ENCODE measurements at places on chromosomes 16 and 17.

- DNase-seq, result no peak
Observed at GRCh38 chr16:54879681-54880080, 51.0 kb upstream of the IRX5 start.

DNA sequence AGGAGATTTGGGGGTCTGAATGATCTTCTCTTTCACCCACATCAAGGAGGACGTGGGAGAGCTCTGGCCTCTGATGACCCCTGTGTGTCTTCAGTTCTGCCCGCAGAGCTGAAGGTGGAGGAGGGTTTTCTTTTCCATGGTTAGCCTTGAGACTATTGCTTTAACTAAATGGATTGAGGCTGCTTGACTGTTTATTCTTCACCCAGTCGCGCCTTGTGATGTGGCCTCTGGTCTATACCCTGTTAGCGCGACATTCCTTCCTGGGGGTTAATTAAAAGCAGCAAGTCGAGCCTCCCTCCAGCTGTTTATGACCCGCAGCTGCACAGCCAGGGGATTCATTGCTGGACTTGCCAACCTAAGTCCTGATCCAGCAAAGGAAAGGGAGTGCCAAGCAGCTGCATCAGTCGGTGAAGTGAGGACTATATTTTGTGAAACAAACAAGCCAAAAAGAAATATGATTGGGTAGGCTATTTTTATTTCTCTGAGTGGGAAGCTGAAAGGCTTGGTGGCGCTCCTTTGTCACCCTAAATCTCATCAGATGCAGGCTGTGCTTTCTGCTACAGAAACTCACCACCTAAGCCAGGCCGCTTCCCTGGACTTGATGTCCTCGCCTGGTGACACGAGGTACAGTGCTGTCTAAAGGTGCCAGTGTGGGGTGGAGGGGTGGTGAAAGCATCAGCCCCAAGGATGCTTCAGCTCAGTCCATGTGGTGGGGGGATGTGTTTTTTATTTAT lies 11.0 kb upstream of the SEC14L1 start:
- DNase-seq, result no peak

- DNase-seq, result no peak
Observed at GRCh38 chr17:66185862-66186261, 6.1 kb downstream of the CEP112 start.

DNA sequence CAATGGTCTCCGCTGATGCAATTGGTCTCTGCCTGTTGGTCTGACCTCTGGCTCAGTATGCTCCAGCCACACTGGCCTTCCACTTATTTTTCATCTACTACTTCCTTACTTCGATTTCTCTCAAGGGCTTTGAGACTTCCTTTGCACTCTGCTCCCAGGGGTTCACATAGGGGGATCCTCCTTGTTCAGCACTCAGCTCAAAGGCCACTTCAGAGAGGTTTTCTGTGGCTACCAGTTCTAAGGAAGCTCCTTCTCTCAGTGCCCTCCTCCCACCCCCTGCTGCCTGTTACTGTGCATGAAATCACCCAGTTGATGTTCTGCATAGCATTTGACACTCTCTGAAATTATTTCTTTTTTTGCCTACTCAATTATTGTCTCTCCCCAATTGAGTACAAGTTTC lies 476.4 kb downstream of the HS3ST3B1 start:
- DNase-seq, result no peak

DNA sequence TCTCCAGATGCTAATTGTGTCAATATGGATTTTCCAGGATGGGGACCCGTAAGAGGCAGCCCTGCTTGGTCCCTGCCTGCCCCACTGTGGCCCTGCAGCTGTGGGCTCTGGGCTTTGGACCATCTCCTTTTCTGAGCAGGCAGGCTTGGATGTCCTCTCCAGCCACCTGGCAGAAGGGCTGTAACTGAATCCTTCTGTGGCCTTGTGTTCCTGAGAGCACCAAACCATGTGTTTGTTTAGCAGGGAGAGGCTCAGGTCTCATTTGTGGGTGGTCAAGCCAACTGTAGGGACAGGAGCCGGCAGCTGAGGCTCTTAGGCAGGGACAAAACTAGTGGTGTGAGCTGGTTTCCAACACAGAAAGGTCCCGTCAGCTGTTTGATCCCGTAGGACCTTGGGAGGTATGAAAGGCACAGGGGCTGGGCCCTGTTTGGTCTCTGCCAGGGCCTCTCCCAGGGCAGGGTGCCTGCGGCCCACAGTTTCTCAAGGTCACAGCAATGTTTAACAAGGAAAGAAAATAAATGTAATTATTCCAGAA lies 18.5 kb downstream of the SEC14L5 start:
- no peak for DNase-seq

- no peak for DNase-seq
Observed at GRCh38 chr17:31134576-31134975, 39.8 kb downstream of the NF1 start.

GRCh38 chr16:4313563-4314531 lies 2.0 kb upstream of the GLIS2 start:
- no peak for DNase-seq

GRCh38 chr17:72763981-72764380 lies 328.5 kb downstream of the SLC39A11 start:
- no peak for DNase-seq

DNA sequence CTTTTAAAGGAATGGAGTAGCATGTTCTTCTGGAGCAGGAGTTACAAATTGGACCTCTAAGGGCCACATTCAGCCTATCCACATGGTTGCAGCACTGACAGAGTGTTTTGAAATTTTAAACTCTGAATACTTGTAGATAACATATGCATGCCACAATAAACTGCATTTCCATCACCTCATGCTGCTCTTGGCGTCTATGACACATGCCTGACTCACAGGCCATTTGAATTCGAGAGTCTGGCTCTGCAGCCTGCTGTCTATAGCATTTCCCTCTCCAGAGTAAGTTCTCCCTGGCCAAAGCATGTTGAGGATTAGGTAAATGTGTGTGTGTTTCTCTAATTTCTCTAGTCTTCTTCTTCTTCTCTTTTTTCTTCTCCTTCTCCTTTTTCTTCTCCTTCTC lies 28.7 kb upstream of the MYOCD start:
- no peak for DNase-seq
